ENCODE measurements at places on chromosomes 5 and 9.

DNA sequence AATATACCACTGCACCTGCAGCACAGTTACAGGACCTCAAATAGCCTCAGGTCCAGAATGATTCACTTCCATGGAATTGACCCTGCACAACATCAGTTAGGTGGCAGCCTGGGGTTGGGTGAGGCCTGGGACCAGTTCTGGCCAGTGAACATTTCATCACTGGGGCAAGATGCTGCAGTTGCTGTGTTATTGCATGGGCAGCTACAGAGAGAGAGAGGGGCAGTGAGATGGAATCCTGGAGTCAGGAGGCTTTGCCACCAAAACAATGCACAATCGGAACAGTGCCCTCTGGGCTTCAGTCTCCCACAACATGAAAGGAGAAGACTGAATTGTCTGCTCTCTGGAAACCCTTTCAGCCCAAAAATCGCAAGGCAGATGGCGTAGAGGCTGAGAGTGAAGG is 51.8 kb downstream of the SH3TC2 start:
- DNase-seq, result no peak

- DNase-seq, result no peak
These were observed 3.0 kb upstream of the IFNW1 start for GRCh38 chr9:21144603-21145002.

DNA sequence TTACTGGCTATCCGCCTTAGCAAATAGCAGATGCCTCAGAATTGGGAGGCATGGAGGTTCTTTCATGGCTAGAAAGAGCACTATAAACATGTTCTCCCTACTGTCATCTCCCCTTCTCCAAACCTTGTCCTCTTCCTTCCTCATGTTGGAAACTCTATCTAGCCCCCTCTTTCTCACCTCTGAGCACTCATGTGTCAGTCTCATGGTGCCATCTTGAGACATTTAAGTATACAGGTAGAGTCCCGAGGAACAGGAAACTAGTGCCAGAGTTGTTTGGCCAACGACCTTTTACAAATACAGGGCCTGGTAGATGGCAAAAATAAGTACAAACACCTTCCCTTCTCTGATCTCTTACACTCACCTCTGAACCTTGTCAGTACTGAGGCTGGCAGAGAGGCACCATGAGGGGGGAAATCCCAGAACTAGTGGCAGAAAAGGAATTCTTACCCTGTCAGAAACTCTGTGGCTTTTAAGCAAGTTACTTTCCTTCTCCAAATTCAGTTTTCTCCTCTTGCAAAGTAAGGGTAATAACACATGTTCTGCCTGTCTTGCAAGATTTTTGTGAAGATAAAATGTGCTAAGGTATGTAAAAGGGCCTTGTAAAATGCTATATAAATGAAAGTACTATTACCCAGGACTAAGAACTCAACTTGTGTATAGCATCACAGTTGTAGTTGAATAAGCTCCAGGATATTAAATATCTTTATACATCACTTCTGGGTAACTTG is 94.1 kb upstream of the SNX2 start:
- no peak for DNase-seq

DNA sequence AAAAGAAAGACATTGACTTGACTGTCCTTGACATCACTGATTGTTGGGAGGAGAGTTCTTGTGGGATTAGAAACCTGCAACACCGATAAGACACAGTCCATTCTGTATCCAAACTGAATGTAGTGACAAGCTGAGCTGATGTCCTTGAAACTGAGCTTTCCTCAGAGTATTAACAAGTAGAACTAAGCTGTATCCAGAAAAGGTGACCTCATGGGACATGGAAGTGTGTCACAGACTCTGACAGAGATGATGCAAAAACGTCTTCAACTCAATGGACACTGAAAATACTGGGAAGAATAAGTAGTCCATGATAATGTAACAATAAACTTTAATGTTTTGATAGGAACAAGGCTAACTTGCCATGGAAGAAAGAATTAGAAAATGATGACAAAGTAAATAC is 690.1 kb downstream of the CDH18 start:
- DNase-seq, result no peak

- no peak for DNase-seq
These were observed 13.2 kb upstream of the ZBTB43 start for GRCh38 chr9:126791406-126792230.

DNA sequence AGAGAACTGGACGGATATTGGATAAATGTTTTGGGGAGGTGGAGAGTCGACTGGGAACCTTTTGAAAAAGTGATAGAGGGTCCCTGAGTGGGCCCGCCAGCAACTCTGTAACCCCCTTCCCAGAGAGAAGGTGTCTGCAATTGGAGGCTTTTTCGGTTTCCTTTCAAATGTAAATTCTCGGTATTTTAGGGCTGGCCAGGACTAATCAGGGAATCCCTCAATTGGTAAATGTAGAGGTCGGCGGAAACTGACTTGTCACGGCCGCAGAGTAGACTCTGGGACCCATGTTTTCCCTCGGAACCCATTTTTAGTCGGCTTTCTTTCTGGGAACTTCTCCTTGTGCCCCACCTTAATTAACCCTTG is 524 bp downstream of the CCNB1 start:
- DNase-seq, result no peak

- no peak for DNase-seq
These were observed 5.5 kb downstream of the KCNIP1 start for GRCh38 chr5:170509348-170509660.

DNA sequence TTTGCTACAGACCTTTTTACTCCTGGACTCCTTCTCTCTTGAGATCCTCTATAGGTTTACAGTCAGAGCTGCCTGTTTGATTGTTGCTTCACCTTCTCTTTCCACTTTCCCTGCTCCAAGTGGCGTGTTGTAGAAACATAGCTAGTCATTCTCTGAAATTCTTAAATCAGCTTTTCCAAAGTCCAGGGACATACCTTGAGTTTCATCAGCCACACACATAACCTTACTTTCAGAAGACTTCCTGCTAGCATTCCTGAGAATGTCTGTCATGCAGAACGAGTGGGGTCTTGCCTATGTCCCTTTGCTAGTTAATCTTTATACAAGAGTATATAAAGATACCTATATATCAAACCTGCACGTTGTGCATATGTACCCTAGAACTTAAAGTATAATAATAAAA is 230.3 kb upstream of the ZNF462 start:
- no peak for DNase-seq

- no peak for DNase-seq
These were observed 26.4 kb downstream of the FGF18 start for GRCh38 chr5:171445644-171446516.

DNA sequence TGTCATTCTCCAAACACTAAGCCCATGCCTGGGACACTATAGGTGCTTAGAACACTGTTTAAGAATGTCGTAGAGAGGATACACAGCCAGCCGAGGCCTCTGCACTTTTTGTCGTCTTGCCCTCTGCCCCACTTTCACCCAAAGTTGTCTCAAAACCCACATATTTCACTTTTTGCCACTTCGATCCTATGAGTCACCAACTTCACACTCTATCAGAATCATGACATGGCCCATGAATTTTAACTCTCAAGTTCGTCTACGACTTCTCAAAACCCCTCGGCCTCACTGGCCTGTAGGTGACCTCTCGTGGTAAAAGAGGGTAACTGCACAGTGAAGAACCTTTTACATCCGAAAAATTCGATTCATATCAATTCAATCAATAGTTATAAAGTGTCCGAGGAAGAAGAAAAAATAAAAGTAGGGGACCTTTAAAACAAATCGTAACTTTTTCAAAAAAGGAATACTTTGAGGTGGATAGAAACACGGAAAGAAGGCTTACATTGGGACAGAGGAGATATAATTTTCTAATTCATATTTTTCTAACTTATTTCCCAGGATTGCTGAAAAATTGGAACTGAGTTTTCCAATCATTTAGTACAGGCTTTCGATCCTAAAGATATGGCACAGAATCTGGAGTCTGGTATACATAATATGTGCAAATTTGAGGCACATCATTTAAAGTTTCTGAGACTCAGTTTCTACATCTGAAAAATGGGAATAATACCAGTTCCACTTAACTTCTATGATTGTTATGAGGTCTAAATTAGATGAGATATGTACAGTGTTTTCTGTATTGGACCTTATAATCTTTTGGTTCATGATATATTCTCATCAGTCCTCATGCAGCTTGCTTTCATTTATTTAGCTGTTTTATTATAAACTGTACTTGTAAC is 122.6 kb downstream of the APBA1 start:
- peak; percentile 7 for DNase-seq

DNA sequence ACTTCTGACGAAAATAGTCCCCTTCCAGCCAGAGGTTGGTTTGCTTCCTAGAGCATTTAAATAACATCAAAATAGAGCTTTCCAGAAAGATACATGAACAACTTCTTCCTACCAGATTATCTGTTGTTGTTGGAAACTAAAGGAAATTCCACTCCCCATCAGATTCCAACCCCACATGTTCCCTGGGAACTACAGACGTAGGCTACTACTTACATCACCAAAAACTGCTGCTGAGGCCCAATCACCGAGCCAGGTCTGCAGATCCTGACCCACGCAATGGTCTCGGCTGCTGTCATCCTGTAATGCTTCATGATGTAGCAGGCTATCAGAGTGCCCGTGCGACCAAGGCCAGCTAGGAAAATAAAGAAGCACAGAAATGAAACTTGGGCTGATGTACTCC is 73.4 kb downstream of the HABP4 start:
- no peak for DNase-seq
